ENCODE measurements at places on chromosomes 12 and 14.

DNA sequence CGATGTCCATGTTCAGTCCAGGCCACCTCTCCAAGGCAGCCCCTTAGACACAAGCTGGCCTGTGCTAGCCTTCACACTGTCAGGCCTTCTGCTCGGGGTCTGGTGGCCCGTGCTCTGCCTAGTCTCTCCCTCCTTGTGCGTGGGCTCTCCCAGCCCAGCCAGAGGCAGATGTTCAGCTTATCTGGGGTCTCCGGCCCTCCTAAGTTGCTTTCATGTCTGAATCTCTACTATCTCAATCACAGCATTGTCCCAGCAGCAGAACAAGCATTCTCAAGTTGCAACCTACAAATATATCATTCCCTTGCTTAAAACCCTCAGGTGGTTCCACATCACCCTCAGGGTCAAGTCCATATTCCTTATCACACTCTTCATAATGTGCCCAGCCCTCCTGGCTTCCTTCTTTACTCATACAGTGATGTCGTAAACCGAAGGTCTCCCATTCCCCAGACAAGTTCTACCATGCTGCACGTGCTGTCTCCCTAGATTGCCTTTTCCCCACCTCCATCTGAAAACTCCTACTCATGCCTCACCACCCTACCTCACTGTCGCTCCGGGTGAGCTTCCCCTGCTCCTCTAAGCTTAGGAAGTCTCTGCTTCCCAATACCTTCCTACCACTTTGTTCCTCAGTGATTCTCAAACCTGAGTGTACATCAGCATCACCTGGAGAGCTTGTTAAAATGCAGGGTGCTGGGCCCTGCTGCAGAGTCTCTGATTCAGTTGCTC is 1.5 kb downstream of the KRT73 start:
- no peak for DNase-seq

GRCh38 chr14:65229748-65230728 is 127.7 kb upstream of the MAX start:
- no peak for DNase-seq

DNA sequence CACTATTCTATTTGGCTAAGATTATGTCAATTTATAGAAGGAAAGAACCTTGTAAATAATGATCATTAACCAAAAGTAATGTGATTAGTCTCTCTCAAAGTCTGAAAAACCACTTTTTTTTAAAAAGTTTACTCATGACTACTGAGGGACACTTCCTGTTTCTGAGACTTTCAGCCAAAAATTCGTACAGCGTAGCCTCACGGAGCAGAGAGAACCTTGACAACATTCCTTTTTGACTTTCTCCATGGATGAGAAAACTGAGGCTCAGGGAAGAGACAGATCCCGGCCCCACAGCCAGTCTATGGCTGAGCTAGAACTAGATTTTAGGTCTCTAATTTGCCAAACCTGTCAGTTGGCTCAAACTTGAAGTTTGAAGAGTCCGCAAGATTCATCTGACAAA is 68.2 kb downstream of the DAD1 start:
- no peak for DNase-seq

GRCh38 chr12:98464190-98464589 is 51.2 kb upstream of the TMPO start:
- no peak for DNase-seq

- no peak for DNase-seq
These were observed 169.5 kb upstream of the RTL1 start for GRCh38 chr14:101072945-101073597.

DNA sequence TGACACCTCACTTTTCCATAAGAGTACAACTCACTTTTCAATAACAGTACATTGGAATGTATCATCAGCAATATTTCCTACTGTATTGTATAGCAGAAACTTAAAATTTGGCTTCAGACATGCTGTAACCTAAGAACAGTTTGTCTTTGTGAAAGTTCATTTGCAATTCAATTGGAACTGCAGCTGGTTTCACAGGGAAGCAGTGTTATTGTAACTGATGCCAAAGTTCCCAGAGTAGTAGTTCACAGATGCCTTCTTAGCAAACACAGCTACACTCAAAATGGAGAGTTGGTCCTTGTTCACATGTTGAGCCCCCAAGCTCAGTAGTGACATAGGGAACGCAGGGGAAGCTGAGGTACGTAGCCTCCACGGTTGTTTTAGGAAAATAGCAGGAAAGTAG is 23.3 kb downstream of the PPP1R36 start:
- DNase-seq, result no peak

DNA sequence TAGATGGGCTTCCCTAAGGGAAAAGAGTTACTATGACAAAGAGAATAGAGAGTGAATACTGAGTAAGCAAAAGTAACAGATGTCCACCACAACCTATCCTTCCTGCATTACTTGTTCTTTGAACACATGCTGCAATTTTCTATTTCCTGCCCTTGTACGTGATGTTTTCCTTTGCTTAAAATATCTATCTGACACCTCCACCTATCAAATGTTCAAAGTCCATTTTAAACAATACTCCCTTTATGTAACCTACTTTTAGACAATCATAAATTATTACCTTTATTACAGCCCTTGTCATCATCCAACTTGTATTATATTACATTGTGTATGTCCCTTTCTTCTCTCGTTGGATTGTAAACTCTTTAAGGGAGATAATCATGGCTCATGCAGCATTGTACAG is 147.2 kb upstream of the DYRK2 start:
- no peak for DNase-seq

DNA sequence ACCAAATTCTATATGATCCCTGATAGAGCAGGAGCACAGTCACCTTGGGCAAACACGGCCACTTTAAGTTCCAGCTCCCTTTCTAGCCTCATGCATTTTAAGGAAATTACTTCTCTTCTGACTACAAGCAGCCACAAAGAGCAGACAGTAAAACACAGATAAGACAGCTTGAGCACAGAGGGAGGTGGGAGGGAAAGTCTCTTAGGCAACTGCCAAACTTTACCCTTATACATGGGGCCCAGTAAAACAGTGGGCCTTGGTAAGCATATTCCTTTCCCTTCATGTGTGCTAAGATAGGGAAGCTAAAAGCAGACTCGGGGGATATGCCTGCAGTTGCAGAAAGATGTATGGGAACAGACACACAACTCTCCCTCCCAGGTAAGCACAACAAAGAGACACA is 235.9 kb downstream of the CPNE8 start:
- DNase-seq, result no peak

DNA sequence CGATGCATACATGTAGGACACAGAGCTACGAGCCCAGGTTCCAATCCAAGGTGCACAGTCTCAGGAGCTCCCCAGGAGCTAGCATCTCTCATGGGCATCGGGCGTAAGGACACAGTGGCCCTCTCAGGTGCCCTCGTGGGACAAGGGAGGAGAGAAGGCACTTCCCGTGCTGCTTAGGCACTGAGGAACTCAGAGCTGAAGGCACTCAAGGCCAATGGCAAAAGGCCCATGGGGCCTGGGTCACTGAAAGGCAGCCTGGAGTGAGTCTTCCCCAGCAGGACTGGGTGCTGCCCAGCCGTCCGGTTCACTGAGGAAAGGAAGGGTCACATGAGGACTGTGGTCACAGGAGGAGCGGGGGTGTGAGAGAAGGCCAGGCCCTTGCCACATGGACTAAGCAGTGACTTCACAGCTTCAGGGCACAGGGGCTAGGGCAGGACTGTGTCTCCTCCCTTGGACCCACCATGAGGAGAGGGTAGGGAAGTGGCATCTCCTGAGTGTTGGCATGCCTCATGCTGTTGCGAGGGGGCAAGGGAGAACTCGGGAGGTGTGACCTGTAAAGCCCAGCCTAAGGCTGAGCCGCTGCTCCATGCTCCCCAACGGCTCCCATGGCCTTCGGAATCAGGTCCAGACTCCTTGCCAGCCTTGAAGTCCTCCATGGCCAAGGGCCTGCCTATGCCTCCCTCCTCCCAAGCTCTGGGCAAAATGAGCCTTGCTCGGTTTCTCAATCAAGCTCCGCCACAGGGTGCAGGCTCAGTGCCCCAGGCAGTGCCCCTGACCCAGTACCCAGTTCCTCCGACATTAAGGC is 51.8 kb downstream of the CHGA start:
- no peak for DNase-seq

DNA sequence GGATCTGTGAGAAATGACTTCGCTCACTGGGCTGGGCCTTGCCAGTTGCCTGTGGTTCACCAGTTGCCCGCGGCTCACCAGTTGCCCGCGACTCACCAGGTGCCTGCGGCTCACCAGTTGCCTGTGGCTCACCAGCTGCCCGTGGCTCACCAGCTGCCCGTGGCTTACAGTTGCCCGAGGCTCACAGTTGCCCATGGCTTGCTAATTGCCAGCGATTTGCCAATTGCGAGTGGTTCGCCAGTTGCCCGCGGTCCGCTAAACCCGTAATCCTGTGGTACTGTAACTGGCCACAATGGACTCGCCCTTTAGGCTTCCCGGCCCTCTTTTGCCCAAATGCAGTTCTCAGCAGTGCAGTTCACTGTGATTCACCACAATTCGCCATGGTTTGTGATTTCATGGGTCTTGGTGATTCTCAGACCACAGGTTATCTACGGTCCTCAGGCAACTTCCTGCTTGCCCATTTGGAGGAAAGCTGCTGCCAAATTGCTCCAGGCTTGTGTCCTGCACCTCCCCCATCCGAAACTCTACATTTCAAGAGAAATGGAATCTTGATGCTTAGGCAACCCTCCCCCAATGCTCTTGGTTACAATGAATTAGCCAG is 15.0 kb upstream of the MEG3 start:
- DNase-seq, result no peak

- peak; percentile 23 for DNase-seq
These were observed 75.4 kb upstream of the PWP1 start for GRCh38 chr12:107610021-107610859.

DNA sequence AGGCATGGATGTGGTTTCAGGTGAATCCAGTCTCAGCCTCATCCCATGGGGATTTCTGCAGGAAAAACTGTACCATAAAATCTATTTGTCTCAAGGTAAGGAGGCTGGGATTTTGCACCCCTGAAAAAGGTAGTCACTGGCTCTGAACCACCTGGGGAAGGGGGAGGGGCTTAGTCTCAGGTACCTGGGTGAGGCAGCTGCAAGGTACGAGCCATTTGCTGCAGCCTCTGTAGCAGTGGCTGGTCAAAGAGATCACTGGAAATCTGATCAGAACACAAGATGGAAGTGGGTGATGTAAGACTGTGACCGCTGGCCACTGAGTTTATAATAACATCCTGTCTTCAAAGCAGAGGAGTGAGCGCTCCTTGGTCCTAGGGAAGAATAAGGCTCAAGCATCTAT is 209.9 kb upstream of the NOS1 start:
- DNase-seq, result no peak

DNA sequence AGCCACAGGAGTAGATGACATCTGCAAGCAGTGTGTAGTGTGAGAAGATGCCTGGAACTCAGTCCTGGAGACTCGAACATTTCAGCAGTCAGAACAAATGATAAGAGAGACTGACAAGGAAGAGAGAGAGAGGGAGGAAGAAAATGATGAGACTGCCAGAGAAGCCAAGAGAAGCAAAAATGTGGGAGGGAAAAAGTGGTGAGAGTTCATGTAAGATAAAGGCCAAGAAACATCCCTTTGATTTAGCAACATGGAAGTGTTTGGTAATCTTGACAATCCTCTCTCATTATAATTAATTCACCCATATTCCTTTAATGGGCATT is 42.6 kb downstream of the LIMA1 start:
- no peak for DNase-seq

DNA sequence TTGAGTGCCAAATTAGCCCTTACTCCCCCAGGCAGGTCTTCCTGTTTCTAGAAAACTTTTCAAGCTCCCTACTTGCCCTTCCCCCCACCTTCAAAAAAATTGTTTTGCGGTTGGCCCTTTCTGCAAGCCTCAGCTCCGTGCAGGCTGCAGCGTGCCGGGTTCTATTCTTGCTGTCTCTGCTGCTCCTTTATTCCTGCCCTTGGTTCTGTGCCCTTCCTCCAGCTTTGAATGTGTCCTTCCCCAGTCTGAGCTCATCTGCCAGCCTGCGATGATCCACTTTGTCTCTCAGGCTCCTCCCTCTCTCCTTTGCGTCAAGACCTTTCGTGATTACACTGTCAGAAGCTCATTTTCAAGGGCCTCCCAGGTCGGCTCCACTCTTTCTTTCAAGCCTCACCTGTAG is 98.6 kb downstream of the IRF2BPL start:
- no peak for DNase-seq

- no peak for DNase-seq
These were observed 87.1 kb upstream of the FOXN3 start for GRCh38 chr14:89504091-89504490.

DNA sequence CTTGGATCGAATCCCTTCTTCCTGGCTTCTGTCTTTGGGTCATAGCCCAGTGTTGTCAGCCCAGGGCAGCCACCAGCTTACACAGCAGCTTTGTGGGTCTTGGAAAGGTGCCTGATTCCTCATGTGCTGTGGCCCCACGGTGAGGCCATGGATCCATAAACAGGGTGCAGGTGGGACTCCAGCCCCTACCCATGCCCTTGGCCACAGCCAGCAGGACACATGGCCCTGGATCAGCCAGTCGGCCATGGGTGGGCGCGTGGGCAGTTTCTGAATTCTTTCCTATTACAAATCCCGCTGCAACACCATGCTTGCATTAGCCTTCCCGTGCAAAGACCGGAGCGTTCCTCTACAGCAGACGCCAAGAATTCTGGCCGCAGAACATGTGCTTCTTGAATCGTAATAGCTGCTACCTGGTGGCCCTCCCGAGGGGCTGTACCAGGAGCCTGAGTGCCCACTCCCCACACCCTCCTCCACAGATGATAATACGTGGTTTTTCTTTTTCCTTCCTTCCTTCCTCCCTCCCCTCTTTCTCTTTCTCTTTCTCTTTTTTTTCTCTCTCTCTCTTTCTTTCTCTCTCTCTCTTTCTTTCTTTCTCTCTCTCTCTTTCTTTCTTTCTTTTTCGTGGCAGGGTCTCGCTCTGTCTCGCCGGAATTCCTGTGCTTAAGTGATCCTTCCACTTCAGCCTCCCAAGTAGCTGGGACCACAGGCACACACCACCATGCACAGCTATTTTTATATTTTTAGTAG is 2.9 kb upstream of the MMP17 start:
- DNase-seq, result no peak

DNA sequence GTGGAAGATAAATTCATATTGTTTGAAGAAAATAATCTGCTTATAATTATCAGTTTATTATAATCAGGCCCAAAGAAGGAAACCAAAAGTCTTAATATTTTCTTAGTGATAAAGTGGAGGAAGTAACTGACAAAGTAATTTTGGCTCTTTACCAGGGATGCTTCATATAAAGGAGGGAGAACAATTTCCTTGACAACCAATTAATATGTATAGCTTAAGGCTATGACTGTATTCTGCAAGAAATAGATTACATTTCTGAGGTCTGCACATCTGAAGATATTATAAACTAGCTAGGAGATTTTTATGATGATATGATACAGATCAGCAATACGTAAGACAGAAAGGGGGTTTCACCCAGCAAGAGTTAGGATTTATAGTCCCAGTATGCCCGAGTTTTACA is 90.8 kb downstream of the BICD1 start:
- DNase-seq, result no peak

DNA sequence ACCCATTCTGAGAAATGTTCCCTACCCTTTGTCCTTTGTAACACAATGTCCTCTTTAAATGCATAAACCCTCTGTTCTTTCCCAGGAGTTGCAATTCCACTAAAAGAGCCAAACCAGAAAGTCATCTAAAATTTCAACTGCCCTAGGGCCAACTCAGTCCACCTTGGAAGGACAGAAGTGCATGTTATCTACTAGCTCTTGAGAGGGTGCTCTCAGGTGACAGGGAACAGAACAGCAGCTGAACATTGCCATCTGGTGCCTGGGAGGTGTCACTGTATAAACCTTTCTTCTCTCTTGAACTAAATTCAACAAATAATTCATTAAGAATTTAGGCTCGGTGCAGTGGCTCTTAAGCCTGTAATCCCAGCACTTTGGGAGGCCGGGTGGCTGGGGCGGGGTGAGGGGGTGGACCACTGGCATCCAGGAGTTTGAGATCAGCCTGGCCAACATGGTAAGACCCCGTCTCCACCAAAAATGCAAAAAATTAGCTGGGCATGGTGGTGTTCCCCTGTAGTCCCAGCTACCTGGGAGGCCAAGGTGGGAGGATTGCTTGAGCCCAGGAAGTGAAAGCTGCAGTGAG is 10.3 kb upstream of the FERMT2 start:
- peak; percentile 23 for DNase-seq

Data from stimulated activated CD4-positive, alpha-beta T cell treated with anti-CD3 and anti-CD28 coated beads, Interleukin-12 subunit alpha, Interleukin-12 subunit beta, amount 100 ng/mL, for 48 hours (primary cell).